ENCODE measurements at places on chromosomes 3 and 15.
A peak's percentile ranks its signal among the peaks of the same experiment; 100 is the strongest.

- no peak for DNase-seq
Observed at GRCh38 chr3:36923523-36923943, 21.3 kb downstream of the TRANK1 start.

- DNase-seq, result peak; percentile 65
Observed at GRCh38 chr15:75921732-75922703, 18.3 kb downstream of the FBXO22 start.

- no peak for DNase-seq
Observed at GRCh38 chr3:9501226-9501625, 52.4 kb downstream of the LHFPL4 start.

- DNase-seq, result no peak
Observed at GRCh38 chr3:72186400-72186855, 401.5 kb upstream of the PROK2 start.

GRCh38 chr3:105529456-105529855 is 162.7 kb downstream of the ALCAM start:
- no peak for DNase-seq

GRCh38 chr3:126259411-126260391 is 79.3 kb upstream of the ALDH1L1 start:
- DNase-seq, result peak; percentile 46

- no peak for DNase-seq
Observed at GRCh38 chr3:51992017-51992682, 3.5 kb downstream of the RPL29 start.

- no peak for DNase-seq
Observed at GRCh38 chr3:12897381-12898289, 56.3 kb upstream of the RPL32 start.

DNA sequence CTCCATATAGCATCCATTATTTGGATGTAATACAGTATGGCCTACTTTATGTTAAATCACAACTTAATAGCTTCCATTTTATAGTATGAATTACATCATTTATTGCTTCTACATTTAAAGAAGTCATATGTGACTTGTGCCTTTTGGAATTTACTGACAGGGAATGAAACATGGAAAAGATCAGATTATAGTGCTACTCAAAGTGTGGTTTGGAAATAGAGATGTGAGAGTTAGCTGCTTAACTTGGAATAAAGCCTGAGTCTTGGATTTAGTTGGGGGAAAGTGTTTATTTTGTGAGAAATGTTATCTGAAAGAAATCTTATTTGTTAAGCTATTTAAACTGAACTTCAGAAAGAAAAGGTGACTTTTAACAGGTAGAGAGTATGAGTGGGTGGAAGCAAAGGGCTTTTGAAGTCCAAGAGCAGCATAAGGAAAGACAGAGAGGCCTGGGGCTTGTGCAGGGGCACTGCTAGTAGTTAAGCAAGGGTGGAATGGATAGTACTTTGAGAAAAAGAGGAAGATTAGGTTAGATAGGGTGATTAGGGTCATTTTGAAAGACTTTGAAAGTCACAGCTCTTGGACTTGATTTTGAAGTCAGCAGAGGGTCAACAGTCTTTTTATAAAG is 60.5 kb downstream of the SLMAP start:
- no peak for DNase-seq

GRCh38 chr3:45106874-45107273 is 39.3 kb downstream of the CDCP1 start:
- DNase-seq, result no peak

- DNase-seq, result no peak
Observed at GRCh38 chr3:165641569-165642310, 195.5 kb downstream of the BCHE start.

DNA sequence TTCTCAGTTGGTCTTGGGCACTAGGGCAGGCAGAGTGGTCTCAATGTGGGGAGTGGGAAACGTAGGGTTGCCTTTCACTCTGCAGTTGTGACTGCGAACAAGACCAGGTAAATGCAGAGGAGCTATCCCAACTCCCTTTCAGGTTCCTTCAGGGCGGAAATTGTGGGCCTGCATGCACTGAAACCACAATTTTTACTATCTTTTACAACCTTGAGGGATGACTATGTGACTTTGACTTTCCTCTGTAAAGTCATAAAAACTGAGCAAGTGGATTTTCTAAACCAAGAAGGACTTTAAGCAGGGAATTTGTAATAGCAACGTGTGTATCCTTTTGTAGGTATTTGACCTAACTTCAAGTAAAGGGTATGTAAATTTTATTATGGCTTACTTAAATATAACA is 171.4 kb upstream of the CADPS start:
- DNase-seq, result peak; percentile 27

DNA sequence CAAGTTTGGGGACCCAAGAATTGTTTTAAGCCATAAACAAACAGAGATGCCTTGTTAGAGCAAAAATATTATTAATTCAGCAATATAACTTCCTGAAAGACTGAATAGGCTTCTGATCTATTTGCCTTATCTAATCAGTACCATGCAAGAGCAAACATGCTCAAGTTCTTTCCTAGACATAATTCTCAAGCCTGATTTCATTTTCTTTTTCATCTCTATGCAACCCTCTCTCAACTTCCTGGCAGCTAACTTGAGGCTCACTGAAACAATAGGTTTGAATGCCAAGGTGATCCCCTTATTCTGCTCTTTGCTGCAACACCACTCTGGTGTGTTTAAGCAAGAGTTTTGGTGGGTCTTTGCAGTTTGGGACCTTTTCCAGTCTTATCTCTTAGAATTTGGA is 230.9 kb upstream of the CD96 start:
- no peak for DNase-seq

- DNase-seq, result no peak
Observed at GRCh38 chr3:69203631-69204314, 81.4 kb upstream of the LMOD3 start.

- DNase-seq, result no peak
Observed at GRCh38 chr3:8489278-8489792, 12.3 kb upstream of the LMCD1 start.

GRCh38 chr15:78399091-78399490 is 38.9 kb upstream of the IREB2 start:
- no peak for DNase-seq

GRCh38 chr3:184615396-184615795 is 53.8 kb downstream of the EPHB3 start:
- no peak for DNase-seq

GRCh38 chr15:98397419-98397818 is 250.9 kb upstream of the IGF1R start:
- no peak for DNase-seq

- DNase-seq, result no peak
Observed at GRCh38 chr3:88369337-88369736, 219.6 kb downstream of the C3orf38 start.

- no peak for DNase-seq
Observed at GRCh38 chr3:31105011-31105410, 210.6 kb upstream of the GADL1 start.

DNA sequence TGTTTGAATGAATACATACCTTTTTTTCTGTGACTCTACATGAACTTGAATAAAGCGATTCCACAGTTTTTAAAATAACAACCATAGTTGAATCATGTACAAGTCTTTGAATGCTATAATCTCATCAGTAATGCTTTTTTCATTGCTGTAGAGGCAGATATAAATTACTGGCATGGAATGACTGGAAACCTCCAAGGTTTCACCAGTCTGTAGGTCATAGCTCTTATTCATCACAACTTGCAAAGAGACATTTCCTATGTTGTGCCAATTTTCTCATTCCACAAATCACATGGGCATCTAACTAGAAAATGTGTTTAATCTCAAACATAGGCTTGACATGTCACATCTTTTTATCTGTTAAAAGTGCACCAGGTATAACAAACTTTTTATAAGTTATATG is 407.1 kb upstream of the KCNMB2 start:
- no peak for DNase-seq

DNA sequence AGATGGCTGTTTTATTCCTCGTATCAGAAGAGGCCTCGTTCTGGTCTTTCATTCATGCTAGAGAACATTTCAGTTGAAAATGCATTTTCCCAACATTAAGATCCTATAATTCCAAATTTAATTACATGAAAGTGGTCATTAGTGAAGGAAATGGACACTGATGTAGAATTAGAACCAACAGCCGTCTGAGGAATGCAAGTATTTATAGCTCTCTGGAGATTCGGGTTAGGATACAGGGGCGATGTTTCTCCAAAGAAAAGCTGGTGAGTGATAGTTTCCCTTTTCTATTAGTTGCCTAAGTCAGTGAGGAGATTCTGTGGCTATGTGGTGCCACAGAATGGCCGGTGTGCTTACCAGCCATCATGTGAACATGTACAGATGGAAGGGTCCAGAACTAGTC is 109.0 kb upstream of the IL12A start:
- no peak for DNase-seq

DNA sequence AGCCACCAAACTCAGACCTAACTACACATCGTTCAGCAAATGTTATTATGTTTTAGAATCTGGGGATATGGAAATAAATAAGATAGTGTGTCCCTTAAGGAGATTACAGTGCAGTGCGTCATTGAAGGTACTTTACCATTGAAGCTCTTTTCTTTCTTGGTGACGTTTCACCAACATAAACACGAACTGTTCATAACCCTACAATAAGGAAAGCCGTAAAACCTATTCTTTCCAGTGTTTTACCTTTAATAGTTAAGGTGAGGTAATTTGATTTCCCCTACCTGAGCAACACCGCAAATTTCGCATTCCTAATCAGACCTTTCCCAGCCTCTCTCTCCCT is 826 bp downstream of the CCDC66 start:
- DNase-seq, result no peak

- no peak for DNase-seq
Observed at GRCh38 chr3:131349946-131350347, 31.6 kb upstream of the NUDT16 start.

DNA sequence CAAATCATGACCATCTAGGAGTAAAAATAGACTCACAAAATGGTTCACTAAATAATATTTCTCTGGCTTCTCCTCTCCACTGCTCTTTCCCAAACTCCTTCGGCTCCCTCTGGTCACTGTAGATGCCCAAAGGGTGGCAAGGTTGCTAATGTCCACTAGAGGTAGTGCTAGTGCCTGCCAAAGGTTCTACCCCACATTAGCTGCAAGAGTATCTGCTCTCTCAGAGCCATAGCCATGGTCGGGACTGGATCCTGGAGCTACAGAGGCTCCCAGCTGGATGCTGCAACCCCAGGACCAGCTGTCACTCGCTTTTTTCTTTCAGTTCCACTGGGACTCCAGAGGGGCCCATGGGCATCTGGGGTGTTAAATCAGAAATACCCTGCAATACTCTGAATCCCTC is 8.5 kb downstream of the HTR3D start:
- no peak for DNase-seq

- no peak for DNase-seq
Observed at GRCh38 chr15:46461416-46461815, 826.6 kb downstream of the SQOR start.

DNA sequence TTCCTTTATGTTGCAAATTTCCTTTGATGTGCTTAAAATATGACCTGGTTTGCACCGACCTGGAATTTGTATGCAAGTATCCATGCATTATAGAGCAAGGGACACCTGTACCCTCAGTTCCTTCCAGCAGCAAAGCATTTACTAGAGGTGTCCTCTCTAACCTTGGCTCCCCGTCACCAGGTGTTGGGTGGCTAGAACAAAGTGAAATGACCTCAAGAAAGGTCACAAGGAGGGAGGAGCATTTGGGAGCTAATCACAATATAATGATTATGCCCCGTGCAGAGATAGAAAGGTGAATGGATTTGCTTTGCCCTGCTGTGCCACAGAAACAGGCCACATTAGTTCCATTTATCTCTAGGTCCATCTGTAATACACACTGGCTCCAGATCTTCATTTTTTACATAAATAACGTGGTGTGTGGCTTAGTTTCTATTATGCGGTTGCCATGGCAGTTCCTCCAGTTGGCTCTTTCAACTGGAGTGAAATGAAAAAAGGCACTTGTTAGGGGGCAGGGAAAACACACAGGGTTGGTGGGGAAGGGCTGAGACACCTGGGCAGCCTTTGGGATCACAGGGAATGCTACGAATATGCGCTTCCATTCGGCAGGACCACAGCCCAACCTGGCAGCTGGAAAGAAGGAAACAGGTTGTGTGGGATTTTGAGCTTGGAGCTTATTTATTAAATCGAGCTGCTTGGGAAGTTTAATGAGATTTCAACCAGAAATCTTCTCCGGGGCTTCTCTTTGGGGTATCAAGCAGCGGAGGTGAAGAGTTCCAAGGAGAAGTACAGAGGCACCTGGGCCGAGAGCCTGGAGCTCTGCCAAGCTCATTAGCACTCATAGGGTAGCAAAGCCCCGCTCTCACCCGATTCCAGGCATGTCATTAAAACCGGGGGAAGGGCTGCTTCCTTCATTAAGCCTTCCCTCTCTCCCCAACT is 233.5 kb upstream of the ST8SIA2 start:
- DNase-seq, result no peak

- no peak for DNase-seq
Observed at GRCh38 chr3:32026593-32026992, 45.0 kb downstream of the ZNF860 start.

GRCh38 chr3:4079339-4080195 is 223.6 kb upstream of the SETMAR start:
- no peak for DNase-seq

GRCh38 chr15:101781928-101782327 is 21.4 kb upstream of the OR4F6 start:
- DNase-seq, result no peak

GRCh38 chr3:178849199-178849910 is 222.3 kb downstream of the ZMAT3 start:
- no peak for DNase-seq
